Caudate nucleus (tissue), 63 donors: ENCODE measurements at places on chromosomes 11 and 22.

- DNase-seq, result peak; percentile 60
These were observed 2.8 kb downstream of the CHADL start for GRCh38 chr22:41237707-41238569.

- DNase-seq, result no peak
These were observed 19.5 kb downstream of the LHFPL7 start for GRCh38 chr22:24926849-24927579.

DNA sequence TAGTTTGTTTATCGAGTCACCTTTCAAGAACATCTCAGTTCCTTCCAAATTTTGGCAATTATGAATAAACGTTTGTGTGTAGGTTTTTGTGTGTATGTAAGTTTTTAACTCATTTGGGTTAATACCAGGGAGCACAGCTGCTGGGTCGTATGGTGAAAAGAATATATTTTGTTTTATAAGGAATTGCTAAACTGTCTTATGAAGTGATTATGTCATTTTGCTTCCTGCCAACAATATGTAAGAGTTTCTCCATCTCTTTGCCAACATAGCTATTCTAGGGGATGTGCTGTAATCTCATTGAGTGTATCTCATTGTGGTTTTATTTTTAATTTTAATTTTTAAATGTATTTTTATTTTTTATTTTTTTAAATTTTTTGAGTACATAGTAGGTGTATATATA lies 27.3 kb downstream of the BCL2L13 start:
- DNase-seq, result no peak

DNA sequence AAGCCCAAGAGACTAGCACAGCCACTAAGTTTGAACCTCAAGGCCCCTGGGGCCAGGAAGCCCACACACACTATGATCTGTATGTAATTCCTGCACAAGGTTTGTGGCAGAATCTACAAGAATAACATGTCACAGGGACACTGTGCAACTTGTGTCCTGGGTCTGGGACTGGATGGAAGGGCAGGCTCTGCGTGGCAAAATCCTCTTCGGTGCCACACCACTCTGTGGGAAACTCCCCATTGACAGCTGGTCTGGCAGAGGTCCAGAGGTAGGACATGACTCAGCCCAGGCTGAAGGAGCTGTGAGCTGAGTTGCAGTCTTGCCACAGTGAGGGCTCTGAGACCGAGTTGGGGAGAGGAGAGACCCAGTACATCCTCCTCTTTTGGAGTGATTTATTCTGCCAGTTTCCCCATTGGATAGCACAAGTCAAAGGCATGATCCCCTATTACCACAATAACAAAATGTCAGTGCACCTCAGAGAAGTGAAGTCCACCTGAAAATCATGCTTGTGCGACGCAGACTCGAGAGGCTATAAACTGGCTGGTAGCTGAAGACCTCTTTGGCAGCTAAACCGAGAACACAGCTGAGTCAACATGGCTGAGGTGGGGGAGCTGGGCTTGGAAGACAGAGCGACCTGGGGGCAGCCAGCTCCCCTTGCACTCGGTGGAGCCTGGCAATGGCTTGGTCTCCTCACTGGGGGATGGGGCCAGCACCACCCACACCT lies 23.3 kb upstream of the SERPIND1 start:
- no peak for DNase-seq

- DNase-seq, result no peak
These were observed 47.9 kb downstream of the CERK start for GRCh38 chr22:46690146-46690545.

DNA sequence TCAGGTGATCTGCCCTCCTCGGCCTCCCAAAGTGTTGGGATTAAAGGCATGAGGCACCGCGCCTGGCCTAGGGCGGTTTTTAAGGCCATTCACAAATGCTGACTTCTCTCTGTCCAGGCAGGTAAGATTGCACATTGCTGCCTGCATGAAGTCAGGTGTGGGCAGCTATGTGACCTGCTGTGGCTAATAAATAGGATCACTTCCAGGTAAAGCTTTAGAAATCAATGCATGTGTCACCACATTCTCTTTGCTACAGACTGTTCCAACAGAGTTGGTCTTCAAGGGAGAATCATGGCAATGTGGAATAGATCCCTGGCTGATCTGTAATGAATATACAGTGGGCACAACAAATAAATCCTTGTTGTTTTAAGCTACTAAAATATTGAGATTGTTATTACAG lies 260.3 kb upstream of the PITPNB start:
- no peak for DNase-seq

GRCh38 chr22:47406180-47406834 lies 643.9 kb downstream of the TBC1D22A start:
- no peak for DNase-seq
